ENCODE measurements at places on chromosomes 7 and 10.

GRCh38 chr7:91383053-91383904, 119.0 kb downstream of the FZD1 start:
- DNase-seq: peak; percentile 87

DNA sequence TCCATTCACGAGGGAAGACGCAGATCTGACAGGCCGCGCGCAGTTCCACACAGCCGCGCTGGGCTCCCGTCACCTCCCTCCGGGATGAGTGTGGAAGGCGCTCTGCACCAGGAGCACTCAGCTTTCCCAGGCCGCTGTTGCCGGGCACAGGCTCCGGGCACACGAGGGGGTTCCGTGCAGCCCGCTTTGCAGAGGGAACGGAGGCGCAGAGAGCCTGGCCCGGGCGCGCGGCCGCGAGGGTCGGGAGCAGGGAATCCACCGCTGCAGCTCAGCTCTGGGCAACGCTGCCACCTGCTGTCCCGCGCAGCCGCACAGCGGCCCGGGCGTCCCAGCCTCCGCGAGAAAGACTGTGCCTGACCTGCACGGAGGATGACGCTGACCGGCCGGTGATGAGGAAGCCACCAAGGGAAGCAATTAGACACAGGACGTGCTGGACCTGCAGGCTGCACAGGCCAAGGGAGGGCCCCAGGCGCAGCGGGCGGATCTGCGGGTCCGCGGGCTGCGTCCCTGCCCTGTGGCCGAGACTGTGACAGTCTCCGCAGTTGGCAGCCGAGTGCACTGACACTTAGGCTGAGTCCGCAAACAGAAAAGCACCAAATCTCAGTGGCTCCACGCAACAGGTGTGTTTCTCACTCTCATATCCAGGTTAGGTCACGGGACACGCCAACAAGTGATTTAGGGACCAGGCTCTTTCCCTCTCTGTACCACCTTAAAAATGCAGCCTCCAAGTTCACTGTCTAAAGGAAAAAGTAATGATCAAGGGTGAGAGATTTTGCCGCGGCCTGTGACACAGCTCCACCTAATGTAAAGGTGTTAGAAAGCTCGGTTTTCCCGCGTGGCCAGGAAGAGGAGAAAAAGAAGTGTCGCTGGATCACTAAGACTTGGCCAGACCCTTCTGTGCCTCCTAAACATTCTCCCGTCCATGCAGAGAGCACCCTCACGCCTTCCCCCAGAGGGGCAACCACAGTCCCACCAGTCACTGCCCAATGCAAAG, 94.5 kb downstream of the SEC61G start:
- peak; percentile 8 for DNase-seq

DNA sequence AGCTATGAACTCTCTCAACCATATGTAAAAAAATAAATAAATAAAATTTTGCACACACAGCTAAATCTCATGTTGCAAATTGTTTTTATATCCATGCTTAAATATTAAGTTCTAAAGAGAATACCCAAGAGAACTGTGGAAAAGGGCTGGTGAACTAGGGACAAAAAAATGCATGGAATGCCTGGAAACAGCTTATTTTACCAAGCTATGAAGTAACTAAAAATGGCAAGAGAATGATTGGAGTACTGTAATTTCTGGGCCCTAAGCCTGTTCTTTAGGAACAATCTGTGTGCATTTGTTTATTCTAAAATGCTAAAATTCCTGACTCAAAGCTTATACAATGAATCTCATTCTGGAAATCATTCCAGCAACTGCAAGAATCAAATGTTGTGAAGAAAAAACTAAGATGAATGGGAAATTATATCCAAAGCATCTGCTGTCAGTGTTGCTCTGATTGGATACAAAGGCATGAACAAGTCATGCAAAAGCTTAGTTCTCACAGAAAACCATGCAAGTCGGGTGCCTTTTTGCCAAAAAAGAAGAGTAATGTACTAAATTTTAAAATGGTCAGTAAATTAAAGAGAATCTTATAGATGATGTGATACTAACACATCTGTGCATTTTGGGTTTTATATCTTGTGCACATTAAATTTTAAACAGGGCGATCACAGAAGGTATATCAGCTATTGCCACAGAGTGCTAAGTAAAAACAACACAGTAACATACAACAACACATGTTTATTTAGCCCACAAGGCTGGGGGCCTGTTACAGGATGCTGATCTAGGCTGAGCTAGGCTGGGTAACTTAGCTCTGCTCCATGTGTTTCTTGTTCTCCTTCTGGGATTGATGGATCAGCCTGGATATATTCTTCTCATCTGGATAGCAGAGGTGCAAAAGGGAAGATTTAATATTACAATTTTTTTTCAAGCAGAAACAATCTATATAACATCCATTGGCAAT, 453.5 kb upstream of the SEMA3A start:
- DNase-seq: peak; percentile 96

DNA sequence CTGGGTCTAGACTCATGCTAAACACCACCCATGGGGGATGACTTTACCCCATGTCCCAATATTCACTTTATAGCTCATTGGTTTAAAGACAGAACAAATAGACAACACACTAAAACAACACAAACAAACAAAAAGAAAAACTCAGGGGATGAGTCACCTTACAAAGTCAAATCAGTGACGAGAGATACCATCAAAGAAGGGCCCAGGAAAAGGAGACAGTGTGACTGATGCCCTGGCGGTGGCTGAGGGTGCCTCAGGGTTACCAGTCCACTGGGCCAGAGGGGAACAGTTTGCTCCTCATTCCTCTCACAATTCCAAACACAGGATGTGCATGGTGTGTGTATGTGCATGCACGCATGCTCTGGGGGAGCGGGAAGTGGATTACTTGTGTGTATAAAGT, 171.3 kb upstream of the PRKCQ start:
- DNase-seq: no peak

- DNase-seq: no peak
Measured at GRCh38 chr10:47444047-47444446, 39.9 kb downstream of the ANXA8 start.

DNA sequence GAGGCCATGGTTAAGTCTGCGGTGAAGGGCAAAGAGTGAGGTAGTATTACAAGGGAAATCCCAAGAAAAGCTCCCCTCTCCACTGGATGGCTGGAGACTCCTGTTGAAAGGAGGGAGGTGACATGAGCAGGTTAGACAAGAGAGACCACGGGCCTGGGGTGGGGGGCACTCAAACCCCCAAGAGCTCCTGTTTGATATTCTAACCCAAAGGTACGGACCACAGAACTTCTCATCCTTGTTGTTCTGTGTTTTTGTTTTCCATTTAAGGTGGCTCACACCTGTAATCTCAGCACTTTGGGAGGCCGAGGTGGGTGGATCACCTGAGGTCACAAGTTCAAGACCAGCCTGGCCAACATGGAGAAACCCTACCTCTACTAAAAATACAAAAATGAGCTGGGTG, 11.6 kb downstream of the VSTM4 start:
- no peak for DNase-seq

GRCh38 chr10:32015386-32015785, 40.8 kb downstream of the KIF5B start:
- DNase-seq: no peak

DNA sequence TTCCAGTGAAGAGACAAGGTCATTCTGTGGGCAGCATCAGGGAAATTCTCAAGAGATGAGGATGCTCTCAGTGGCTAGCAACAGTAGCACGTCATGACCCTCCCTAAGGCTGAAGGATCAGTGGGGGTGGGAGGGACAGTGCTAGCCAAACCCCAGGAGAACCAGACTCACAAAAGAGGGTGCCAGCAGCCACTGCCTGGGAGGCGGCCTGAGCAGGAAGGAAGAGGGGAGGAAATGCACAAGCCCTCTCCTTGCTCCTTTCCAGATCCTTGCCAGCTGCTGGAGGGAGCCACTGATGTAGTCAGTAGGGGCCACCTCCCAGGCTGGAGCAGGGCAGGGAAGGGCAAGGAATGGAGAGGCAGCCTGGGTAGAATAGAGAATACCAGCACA, 302.7 kb downstream of the RPS24 start:
- DNase-seq: peak; percentile 90

- DNase-seq: peak; percentile 79
Measured at GRCh38 chr7:128022631-128023532, 8.4 kb downstream of the LRRC4 start.

- no peak for DNase-seq
Measured at GRCh38 chr10:96034625-96035024, 8.8 kb upstream of the CCNJ start.

DNA sequence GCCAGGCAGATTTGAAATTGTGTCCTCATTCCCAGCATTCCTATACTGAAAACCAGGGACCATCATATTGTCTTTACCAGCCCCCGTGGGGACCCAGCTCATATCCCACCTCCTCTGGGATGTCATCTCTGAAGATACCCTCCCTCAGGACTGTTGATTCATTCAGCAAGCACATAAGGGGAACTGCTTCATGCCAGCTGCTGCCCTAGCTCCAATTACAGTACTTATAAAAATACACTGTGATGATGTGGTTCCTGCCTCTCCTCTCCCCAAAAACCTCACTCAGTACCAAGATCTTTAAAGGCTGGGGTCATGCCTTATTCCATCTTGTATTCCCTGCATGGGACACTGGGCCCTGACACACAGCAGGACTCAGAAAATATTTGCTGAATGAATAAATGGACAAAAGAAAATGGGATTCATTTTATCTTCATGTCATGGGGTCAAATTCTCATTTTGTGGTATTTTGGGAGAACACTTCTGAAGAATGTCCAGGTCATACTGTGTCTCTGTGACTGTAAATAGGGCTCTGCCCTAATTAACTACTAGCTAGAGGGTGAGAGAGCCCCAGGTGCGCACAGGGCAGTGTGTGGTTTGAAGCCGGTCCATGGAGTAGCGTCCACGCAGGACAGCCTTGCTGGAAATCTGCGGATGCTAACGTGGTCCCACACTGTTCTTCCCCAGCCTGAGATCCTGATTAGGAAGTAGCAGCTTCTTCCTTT, 29.0 kb upstream of the DAGLB start:
- DNase-seq: no peak

GRCh38 chr10:22219308-22219707, 1.5 kb upstream of the EBLN1 start:
- peak; percentile 56 for DNase-seq

DNA sequence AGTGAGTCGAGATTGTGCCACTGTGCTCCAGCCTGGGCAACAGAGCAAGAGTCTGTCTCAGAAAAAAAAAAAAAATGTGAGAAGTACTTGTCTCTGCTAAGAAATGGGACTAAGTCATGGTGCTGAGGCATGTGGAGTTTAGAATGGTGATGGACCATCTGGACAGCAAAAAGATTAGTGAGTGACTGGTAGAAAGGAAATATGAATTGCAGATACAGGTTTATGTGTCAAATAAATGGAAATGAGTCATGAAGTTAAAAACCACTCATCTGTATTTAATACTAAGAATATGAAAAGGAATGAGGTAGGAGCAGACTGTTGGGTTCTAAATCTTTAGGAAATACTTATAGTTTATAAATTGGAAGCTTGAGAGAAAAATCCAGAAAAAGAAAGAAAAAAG, 625.7 kb upstream of the ANKRD30A start:
- peak; percentile 60 for DNase-seq

GRCh38 chr10:20776384-20777118, 120.6 kb downstream of the NEBL start:
- no peak for DNase-seq

DNA sequence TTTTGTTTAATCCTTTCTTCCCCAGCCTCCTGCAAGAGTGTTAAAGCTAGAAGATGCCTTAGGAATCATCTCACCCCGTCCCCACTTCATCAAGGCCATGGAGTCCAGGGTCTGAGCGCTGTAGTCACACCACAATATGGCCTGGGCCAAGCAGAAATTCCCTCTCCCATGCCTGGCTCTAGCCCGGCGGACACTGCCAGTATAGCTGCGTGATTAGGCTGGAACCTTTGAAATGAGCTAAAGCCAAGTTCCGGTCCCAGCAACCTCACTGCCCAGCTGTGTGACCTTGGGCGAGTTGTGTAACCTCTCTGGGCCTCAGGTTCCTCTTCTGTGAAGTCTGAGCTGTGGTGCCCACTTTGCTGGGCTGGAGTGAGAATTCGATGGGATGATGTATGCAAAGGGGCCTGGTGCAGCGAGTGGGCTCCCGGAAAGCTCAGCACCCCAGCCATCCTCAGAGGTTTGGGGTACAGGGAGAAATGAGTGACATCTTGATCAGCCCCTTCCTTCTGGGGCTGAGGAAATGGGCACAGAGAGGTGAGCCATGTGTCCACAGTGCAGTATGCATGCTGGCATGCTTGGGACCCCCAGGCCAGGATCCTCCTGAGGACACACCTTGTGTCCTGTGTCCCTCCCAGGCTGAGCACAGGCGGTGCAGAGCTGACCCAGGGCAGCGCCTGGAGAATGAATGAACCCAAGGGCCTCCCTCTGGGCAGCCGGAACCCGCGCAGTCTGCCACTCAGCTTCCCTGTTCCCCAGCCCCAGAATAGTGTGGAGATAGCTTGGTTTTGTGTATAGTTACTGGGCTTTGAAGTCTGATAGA, 118.6 kb downstream of the ZMIZ1 start:
- no peak for DNase-seq

DNA sequence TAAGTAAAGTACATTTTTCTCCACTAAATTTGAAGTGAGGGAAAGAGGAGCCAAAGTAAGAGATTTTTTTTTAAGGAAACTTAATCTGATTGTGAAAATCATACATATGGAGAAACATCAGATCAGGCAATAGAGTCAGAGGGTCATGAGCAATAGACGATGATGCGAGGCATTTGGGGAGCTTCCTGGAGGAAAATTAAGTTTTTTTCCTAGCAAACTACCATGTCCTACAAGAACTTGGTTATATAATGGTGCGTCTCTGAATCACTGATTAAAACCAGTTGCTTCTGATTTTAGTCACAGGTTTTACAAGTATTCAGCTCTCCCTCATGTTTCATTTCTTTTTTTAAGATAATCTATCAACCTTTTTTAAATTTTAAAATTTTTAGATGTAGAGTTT, 52.1 kb upstream of the MTURN start:
- DNase-seq: peak; percentile 20

DNA sequence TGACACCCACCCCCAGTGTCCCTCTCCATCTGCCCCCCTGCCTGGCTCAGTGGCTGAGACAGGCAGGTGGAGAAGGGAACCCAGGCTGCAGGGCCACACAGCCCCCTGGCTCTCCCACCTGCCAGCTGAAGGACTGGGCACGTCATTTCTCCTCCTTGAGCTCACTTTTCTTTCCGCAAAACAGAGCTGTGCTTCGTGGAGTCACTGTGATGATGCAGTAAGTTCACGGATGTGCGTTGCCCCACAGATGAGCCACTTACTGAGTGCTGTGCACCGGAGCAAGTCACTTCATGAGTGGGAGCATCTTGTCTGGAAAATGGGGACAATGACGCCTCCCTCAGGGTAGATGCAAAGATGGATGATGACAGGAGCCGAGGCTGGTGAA, 2.7 kb downstream of the OPN4 start:
- no peak for DNase-seq

Data from fibroblast of skin of right biceps (primary cell).